CD4-positive, alpha-beta memory T cell (primary cell): ENCODE measurements at places on chromosomes 2 and 18. TPM values are rescaled to one million over a fixed set of nuclear protein-coding genes. Genes with fewer than 3 reads are reported as not detected.
A peak's percentile ranks its signal among the peaks of the same experiment; 100 is the strongest.

DNA sequence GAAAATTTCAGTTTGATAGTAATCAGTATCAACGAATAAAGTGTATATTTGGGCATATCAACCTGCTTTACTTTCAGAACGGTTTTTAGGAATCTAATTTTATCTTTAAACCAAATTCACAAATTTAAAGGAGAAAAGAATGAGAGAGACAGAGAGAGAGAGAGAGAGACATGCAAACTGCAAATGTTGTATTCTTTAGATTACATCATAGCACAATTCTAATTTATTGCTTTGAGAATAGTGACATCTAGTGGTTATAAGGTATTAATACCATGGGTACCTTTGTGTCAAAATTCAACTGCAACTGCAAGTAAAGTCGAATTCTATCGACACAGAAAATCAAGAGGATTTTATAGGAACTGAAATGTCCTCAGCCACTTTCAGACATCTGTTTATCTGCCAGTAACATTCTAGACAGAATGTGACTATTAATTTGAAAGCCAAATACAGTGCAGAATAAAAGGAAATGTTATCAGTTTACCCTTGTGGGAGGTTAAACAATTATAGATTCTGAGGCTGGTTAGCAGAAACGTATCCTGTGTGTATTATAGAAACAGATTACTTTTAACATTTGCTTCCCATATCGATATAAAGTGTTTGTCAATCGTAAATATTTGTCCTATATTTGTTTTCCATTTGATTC is 529.8 kb upstream of the VRK2 start:
- peak; percentile 6 for DNase-seq

DNA sequence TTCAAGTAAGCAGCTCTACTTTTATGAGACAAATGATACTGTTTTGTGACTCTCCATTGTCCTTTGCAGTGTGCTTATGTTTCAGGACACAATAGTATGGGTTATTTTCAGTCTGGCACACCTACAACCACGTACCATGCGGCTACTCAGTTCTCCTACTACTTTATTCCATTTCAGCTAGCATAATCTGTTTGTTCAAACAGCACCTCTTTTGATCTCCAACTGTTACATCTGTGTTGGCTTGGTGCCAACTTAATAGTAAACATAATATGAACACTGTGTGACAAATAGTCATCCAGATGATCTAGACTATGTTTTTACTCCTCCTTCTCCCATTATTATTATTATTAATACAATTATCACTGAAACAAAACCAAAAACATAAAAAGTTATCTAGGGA is 40.5 kb downstream of the MYO3B start:
- no peak for DNase-seq

- DNase-seq = no peak
Measured at GRCh38 chr18:25595274-25596060, 243.5 kb upstream of the ZNF521 start.

- DNase-seq = no peak
Measured at GRCh38 chr2:70960833-70961647, 17.4 kb upstream of the ANKRD53 start.

DNA sequence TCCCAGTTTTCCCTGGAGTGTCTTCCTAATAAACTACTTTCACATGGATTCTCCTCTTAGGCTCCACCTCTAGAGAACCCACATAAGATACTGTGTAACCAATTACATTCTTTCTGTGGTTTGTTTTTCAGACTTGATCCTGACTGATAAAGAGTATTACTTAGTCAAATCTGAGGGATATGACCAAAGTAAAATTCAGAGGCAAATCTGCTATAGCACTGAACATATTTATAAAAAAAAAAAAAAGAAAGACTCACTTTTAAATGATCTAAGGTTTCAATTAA is 13.9 kb downstream of the CKAP2L start:
- no peak for DNase-seq

- DNase-seq = no peak
Measured at GRCh38 chr18:10059610-10060468, 146.0 kb downstream of the VAPA start.

- no peak for DNase-seq
Measured at GRCh38 chr18:78730546-78730945, 249.1 kb upstream of the SALL3 start.

DNA sequence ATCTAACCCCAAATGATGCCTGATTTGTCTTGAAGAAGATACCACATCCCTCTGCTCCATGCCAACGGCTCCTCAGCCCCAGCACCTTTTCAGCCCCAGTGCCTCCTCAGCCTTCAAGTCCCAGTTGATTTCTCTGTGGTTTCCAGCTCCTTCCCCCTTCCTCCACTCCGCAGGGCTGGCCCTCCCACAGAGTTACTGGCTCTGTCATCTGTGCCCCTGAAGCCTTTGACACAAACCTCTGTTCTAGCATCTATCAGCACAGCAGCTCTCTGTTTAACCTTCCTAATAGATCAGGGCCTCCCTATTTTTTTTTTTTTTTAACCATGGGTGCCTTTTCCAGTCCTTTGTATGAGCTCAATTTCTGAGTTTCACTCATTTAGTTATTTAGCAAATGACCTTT is 201.3 kb upstream of the CXCR4 start:
- DNase-seq = no peak

GRCh38 chr2:121135168-121135853 is 149.7 kb downstream of the TFCP2L1 start:
- DNase-seq = no peak

- DNase-seq = no peak
Measured at GRCh38 chr18:3036108-3036507, 23.2 kb upstream of the LPIN2 start.

GRCh38 chr2:181742922-181743722 is 62.8 kb upstream of the NEUROD1 start:
- DNase-seq = peak; percentile 36

DNA sequence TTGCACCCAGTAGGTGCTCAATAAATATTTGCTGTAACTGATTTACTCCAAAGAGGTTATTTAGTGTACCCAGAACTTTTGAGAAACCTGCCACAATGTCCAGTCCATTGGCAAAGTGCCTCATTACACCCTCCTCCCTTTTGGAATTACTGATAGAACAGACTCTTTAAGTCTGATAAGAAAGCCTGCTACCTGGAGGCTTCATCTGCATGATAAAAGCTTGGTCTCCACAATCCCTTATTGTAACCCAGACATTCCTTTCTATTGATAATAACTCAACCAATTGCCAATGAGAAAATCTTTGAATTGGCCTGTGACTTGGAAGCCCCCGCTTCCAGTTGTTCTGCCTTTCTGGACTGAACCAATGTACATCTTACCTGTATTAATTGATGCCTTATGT is 281.2 kb upstream of the FBXO11 start:
- DNase-seq = no peak

- no peak for DNase-seq
Measured at GRCh38 chr18:33600846-33601245, 22.8 kb downstream of the ASXL3 start.

DNA sequence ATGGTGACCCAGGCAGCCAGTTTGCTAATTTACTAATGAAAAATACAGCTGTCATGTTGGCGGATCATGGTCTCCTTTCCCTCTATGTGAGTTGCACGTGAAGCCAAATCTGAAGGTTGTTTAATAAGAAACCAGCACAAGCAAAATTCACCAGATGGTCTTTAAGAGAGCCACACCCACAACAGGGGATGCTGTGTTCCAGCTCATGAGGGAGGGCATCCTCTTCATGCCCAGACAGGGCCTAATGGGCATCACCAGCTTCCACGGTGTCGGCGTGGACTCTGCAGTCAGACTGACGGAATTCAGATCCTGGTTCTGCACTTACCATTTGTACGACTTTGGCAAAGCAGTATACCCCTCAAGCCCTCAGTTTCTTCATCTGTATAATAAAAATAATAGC is 39.9 kb downstream of the TMEM247 start:
- DNase-seq = no peak

GRCh38 chr2:179051250-179051649 is 1.3 kb upstream of the CCDC141 start:
- no peak for DNase-seq

DNA sequence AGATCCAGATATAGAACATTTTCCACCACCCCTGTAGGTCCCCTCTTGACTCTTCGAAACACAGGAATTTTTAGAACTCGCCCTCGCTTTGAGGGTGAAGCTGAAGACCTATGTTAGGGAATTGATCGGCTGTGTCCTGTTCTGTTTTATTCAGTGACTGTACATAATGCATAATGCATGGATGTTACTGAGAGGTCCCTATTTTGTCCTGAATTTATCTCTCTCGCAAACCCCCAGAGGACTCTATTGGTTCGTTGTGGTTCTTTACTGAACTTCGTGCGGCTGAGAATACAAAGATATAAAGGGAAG is 431 bp upstream of the EIF5B start:
- DNase-seq = no peak

DNA sequence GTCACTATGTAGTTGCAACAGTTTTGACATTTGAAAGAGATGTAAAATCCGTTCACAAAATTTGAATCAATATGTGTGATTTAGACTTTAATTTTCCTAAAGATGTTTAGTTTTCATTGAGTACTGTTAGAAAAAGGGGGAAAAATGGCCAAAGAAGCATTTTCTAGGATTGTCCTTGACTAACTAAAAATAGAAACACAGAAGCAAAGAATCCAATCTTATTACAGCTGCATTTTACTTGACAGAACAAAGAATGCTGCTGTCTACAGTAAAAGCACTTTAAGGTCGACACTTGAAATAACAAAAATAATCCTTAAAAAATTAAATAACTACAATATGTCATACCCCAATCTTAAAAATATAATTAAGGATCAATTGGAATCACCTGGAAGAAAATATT is 48.9 kb downstream of the FRZB start:
- DNase-seq = no peak

DNA sequence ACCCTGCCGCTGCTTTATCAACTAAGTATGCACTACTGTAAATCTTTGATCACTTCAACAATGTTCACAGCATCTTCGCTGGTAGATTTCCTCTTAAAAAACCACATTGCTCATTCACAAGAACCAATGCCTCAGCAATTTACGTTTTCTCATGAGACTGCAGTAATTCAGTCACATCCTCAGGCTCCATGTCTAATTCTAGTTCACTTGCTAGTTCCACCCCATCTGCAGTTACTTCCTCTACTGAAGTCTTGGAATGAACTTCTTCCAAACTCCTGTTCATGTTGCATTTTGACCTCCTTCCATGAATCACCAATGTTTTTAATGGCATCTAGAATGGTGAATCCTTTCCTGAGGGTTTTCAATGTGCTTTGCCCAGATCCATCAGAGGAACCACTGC is 35.8 kb downstream of the PRELID3A start:
- no peak for DNase-seq

- DNase-seq = no peak
Measured at GRCh38 chr2:122114421-122114820, 359.0 kb downstream of the TSN start.

Gene OSBPL6
- 0.49 TPM for polyA plus RNA-seq

Gene PID1
- polyA plus RNA-seq = not detected

Gene GCFC2
- polyA plus RNA-seq = 31.2 TPM

Gene MC5R
- polyA plus RNA-seq = not detected
